ENCODE measurements at places on chromosomes 5 and 9.

DNA sequence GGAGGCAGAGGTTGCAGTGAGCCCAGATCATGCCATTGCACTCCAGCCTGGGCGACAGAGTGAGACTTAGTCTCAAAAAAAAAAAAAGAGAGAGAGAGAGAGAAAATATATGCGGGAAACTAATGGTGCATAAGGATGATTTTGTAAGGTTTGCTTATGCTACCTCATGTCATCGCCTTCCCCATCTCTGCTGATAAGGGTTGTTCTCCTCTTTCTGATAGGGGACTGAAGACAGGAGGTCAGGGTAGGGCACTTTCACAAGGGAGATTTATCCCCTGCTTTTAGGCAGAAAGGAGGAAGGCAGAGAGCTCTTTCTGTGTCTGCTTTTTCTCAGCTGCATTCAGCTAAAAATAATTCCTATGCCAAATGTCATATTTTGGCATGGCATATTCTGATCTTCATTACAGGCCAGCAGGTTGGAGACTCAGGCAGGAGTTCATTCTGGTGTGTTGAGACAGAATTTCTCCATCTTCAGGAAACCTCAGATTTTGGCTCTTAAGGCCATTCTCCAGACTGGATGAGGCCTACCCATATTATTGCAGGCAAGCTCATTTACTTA is 220.2 kb downstream of the AUH start:
- no peak for DNase-seq

DNA sequence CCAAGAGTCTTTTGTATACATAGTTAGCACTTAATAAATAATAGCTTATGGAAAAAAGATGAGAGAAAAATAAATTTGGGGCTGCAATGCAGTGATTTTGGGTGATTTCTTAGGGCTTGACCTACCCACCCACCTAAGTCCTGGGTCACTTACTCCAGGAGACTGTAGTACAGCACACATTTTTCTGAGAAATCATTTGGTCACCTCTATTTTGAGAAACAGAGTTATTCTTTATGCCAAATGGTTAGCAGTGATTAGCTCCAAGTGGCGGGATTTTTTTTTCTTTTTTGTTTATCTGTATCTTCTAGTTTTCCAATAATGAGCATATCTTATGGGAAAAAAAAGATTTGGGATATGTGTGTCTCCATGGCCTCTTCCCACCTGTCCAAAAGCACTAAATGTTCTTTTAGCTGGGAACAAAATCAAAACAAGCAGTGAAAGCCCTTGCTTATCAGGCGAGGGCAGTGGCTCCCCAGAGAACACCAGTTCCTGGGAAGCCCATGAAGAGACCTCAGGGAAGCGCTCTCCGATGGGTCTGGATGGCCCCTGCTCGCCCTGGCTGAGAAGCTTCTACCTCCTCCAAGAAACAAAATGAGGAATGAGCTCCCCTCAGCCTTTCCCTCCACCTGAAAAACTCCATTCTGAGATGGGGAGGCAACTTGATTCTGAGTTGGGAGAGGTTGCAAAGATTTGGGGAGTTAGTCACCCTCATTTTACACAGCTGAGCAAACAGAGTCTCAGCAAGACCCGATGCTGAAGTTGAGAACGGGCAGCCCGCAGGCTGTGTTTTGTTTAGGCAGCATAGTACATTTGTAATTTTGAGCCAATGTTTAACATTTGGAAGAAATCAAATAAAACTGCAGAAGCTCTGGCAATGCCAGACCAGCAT is 69.9 kb downstream of the CYFIP2 start:
- no peak for DNase-seq

DNA sequence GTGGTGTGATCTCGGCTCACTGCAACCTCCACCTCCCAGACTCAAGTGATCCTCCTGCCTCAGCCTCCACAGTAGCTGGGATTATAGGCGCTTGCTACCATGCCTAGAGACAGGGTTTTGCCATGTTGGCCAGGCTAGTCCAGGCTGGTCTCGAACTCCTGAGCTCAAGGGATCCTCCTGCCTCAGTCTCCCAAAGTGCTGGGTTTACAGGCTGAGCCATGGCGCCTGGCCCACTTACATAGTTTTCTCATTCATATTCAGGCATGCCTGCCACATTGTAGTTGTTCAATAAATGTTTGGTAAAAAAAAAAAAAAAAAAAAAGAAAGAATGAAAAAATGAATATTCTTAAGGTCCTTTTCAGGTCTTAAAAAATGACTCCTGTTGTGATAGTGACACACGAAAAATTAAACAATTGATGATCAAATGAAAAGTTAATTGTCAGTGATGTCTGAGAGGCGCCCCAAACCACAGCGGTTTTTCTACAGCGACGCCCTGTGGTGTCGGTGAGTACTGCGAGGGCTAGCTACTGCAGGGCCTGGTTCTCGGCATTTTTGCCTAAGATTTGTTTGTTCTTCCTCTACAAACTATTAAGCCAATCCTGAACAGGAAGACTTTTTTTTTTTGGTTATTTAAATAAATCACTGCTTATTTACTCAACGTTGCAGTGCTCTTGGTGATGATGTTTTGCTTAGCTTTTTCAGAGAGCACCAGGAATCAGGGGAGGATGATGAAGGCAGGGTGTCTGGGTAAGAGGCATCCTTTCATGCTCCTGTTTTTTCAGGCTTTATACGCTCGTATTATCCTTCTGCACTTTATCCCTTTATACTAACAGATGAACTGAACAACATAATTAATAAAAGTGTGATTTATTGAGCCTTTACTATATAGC is 67.0 kb upstream of the DPYSL3 start:
- DNase-seq, result no peak

GRCh38 chr9:94802793-94803192 is 76.3 kb downstream of the AOPEP start:
- DNase-seq, result no peak

- no peak for DNase-seq
Measured at GRCh38 chr9:98289614-98290201, 34.3 kb upstream of the TBC1D2 start.

Measured in skeletal muscle cell (primary cell).